ENCODE measurements at places on chromosomes 16 and 17. TPM values are rescaled to one million over a fixed set of nuclear protein-coding genes. Genes with fewer than 3 reads are reported as not detected.

The G6PC1 gene
- total RNA-seq = not detected

The QPRT gene
- total RNA-seq = 6.2 TPM

The MT1F gene
- 4.6 TPM for total RNA-seq

The ABCC6 gene
- total RNA-seq = 0.94 TPM

The SLC12A3 gene
- not detected for total RNA-seq

The SP2 gene
- total RNA-seq = 3.4 TPM

The THOC6 gene
- total RNA-seq = 17.6 TPM

The KCTD19 gene
- not detected for total RNA-seq

The SSTR5 gene
- total RNA-seq = not detected

The FNDC8 gene
- not detected for total RNA-seq

The ABCC3 gene
- 18.7 TPM for total RNA-seq
